ENCODE measurements at places on chromosomes 5 and 9. TPM values are rescaled to one million over a fixed set of nuclear protein-coding genes. Genes with fewer than 3 reads are reported as not detected.

DNA sequence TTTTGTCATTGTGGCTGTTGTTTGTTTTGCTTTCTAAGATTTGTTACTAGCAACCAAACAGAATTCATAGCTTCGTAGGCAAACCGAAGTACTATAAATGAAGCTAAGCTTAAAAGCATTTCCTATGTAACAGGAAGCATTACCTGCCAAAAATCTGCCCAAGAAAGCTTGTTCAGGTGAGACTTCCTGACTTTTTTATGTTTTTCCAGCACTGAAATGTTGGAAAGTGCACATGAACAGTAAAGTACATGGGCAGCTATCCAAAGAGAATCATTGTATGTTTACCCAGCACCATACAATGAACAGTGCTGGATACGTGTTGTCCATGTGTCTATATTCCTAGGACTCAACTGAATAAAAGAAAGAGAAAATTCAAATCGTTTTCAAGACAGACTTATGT is 247.1 kb downstream of the NFIB start:
- H3K27me3 ChIP-seq = no peaks in the 10 kb centered on the region
- no peak for DNase-seq
- H3K4me1 ChIP-seq = no peaks in the 10 kb centered on the region

GRCh38 chr5:157347301-157348048 is 81.6 kb downstream of the CYFIP2 start:
- H3K4me1 ChIP-seq = no peaks in the 10 kb centered on the region
- peaks cover 50% of the 10 kb centered on the region for H3K36me3 ChIP-seq
- no peak for DNase-seq
- no peak overlapping the region for H3K27ac ChIP-seq
- H3K27me3 ChIP-seq = no peaks in the 10 kb centered on the region

- H3K4me3 ChIP-seq = no peak overlapping the region
- H3K4me1 ChIP-seq = peaks cover 16% of the 10 kb centered on the region
- DNase-seq = no peak
- H3K27me3 ChIP-seq = no peaks in the 10 kb centered on the region
- H3K36me3 ChIP-seq = no peaks in the 10 kb centered on the region
Measured at GRCh38 chr5:142743592-142744441, 26.4 kb upstream of the ARHGAP26 start.

- H3K27me3 ChIP-seq = no peaks in the 10 kb centered on the region
- no peak for DNase-seq
- no peaks in the 10 kb centered on the region for H3K36me3 ChIP-seq
Measured at GRCh38 chr5:95861864-95862561, 39.5 kb upstream of the GLRX start.

DNA sequence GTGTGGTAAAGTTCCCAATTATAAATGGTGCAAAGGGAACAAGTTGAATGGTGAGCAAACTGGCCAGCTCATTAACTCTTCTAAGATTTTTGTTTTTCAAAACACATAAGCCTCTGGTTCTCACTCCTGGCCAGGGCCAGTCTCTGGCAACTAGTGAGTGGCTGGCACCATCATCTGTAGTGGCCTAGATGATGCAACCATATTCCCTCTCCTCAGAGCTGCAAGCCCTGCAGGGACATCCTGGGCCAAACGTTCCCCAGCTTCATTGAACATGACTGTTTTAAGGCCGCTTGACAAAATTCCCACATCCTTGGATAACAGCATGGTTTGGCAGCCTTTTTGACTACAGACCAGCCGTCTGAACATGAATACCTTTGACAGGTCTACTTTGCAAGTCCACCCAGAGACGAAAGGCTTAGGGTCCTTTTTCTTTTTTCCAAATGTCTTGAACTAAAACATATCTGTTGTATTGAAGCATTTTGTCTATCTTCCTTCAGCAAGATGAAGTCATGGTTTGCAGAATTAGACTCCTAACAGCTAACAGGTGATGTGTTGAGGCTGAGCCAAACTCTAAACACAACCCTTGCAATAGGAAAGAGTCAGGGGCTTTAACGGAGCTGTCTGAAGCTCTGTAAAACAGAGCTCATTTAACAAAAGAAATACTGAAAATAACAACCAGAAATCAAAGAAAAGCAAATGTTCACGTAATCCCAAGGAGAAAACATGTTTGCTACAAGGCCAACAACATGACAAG is 23.8 kb downstream of the MACROH2A1 start:
- peaks cover 11% of the 10 kb centered on the region for H3K4me1 ChIP-seq
- H3K4me3 ChIP-seq = no peak overlapping the region
- no peak for DNase-seq
- H3K27ac ChIP-seq = peak overlapping the region; percentile 11
- H3K27me3 ChIP-seq = no peaks in the 10 kb centered on the region
- H3K36me3 ChIP-seq = peaks cover 92% of the 10 kb centered on the region

ANKRD34B gene
- 0.15 TPM for total RNA-seq

- no peak overlapping the region for H3K27ac ChIP-seq
- DNase-seq = no peak
- peaks cover 87% of the 10 kb centered on the region for H3K36me3 ChIP-seq
- no peaks in the 10 kb centered on the region for H3K4me1 ChIP-seq
- no peaks in the 10 kb centered on the region for H3K27me3 ChIP-seq
- no peak overlapping the region for H3K4me3 ChIP-seq
Measured at GRCh38 chr9:131203431-131204218, 72.7 kb downstream of the FAM78A start.

- peak; percentile 26 for DNase-seq
- peaks cover 15% of the 10 kb centered on the region for H3K4me1 ChIP-seq
- H3K36me3 ChIP-seq = peaks cover 3% of the 10 kb centered on the region
- H3K27ac ChIP-seq = no peak overlapping the region
- H3K27me3 ChIP-seq = no peaks in the 10 kb centered on the region
- no peak overlapping the region for H3K4me3 ChIP-seq
Measured at GRCh38 chr5:116454417-116454927, 120.2 kb downstream of the SEMA6A start.

Data from left lung (tissue), 14 donors.